NCI-H1417 treated with DMSO at 0.1 percent for 48 hours (cell line): ENCODE measurements at places on chromosomes 16 and 17.

GRCh38 chr17:74566132-74566753 is 1.1 kb downstream of the CD300H start:
- DNase-seq, result no peak

DNA sequence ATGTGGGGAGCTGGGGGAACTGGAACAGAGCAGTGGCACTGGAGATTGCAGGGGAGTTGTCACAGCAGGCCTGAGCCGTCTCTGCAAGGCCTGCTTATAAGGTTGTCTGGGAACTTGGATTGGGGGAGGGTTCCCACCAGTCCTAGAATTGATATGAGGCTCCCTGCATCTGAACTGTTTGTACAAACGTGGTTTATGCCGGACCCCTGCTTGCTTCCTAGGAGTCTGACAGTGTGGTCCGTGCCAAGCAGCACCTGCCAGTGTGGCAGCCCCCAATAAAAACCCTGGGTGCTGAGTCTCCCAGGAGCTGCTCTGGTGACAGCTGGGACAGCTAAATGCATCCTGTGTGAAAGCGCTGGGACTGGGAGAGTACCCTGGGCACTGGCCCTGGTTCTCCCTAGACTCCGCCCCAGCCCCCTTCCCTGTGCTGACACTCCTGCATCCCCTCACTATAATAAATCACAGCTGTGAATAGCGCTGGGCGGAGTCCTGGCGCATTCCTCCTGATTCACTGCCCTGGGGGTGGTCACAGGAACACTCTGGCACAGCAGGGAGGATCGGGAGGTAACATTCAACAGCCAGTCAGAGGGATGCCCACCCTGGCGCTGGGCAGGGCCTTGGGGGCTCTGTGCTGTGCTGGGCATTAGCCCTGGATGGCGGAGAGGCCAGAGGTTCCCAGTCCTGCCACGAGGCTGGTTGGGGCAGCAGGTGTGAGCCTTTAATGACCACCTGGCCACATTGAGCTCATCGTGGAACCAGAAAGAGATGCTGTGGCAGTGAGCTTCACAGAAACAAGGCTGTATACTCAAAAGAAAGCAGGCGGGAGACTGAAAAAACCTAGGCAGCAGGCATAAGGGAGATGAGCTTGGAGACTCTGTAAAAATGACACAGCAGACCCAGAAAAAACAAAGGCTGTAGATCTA is 45.6 kb downstream of the RMI2 start:
- DNase-seq, result peak; percentile 45

- no peak for DNase-seq
Measured at GRCh38 chr16:57668630-57669475, 747 bp downstream of the ADGRG3 start.

GRCh38 chr17:81039096-81039495 is 4.1 kb downstream of the BAIAP2 start:
- DNase-seq, result no peak

GRCh38 chr16:820748-821147 is 20.2 kb upstream of the GNG13 start:
- DNase-seq, result no peak

- no peak for DNase-seq
Measured at GRCh38 chr16:18855196-18855595, 53.8 kb upstream of the ARL6IP1 start.

GRCh38 chr16:67562918-67563707 is 787 bp downstream of the CTCF start:
- no peak for DNase-seq

GRCh38 chr17:64736804-64737492 is 74.8 kb upstream of the SMURF2 start:
- DNase-seq, result no peak

GRCh38 chr17:13084420-13084819 is 66.6 kb upstream of the ELAC2 start:
- no peak for DNase-seq

- no peak for DNase-seq
Measured at GRCh38 chr17:61408151-61409041, 8.8 kb downstream of the TBX2 start.

GRCh38 chr17:8861495-8862181 is 5.8 kb downstream of the PIK3R6 start:
- no peak for DNase-seq

GRCh38 chr16:69324585-69325253 is 5.7 kb downstream of the PDF start:
- DNase-seq, result no peak

- DNase-seq, result no peak
Measured at GRCh38 chr16:85402910-85403692, 210.0 kb upstream of the GSE1 start.
